EL (cell line): ENCODE measurements at places on chromosomes 5 and 9.

DNA sequence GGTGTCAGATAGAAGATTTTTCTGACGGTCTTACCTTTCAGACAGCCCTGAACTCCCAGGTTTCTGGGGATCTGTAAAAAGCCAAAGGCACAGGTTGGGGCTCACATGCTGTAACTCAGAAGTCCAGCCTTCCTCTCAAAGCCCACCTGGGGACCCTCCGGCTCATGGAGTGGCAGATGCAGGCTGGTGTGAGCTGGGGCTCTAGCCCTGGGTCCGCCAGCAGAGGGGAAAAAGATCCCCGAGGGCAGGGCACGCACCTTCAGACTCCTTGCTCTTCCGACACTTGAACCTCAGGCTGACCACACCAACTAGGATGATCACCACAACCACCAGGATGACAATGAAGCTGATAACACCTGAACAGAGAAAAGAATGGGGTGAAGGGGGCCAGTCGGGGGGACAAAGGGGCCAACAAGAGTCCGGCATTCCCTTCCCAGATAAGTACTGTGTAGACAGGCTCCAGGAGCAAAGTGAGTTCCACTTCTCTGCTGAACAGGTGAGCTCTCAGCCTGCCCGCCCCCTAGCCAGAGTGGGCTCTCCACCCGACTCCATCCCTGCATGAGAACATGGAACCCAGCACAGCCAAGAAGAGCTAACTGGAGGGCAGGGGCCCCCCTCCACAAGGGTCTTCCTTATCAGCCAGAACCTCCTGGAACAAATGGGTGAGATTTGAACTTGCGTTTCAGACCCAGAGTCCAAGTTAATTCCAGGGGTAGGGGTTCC lies 7.8 kb downstream of the ECSCR start:
- DNase-seq = no peak

GRCh38 chr9:135275571-135276289 lies 188.3 kb downstream of the OLFM1 start:
- no peak for DNase-seq

DNA sequence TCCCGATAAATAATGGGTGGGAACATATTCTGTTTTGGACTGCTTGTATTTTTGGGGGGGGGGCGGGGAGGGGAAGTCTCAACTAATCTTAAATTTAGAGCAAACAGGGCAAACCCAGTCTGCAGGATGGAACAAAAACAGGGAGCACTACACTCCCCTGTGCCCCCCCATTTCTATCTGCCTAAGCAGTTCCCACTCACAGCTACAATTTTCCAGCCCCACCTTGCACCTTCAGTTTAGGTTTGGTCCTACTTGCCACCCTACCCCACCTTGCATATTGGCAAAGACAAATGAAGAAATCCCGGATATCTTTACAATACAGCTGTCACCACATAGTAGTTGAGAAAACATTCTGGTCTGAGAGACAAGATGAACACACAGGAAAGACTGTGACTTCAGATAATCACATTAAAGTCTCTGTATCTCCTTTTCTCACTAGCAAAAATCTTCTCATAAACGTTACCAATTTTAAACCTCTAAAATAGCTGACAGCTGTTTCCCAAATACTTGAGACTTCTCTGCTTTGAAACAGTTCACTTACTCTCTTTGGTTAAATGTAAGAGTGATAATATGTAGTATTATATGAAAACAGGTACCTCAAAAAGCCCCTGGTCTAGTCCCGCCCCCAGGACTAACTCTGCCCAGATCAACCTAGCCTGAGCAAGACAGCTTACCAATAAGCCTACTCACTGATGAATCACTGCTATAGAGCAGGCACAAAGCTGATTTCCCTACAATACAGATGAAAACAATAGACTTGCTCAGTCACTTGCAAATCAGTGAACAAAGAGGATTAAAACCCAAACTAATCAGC lies 5.2 kb upstream of the RAPGEF6 start:
- no peak for DNase-seq

DNA sequence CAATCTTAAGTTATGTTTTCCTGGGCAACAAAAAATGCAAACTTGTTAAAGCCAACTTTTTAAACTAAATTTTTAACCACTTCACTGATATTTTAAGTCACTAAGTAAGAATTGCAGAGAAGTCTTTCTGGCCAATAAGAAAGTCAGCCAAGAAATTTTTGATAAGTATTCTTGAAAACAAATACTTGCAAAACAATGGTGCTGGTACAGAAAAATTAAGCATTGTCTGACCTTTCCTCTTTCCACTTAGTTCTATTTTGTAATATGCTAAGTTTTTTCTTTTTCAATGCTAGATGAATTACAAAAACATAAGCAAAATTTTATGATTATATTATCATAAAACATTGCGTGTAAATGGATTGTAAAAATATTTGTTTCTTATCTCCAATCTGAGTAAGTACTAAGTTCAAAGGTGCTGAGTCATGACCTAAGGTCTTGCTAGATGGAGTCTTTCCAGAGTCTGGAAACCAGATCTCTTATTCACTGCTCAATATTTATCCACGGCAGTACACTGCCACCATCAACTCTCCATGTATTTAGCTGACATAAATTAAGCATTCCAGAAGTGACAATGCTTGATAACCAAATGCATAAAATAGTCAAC lies 139.7 kb downstream of the MEF2C start:
- DNase-seq = peak; percentile 3

GRCh38 chr5:74865804-74866595 lies at the start of gene FAM169A:
Gene FAM169A, minus strand, starts transcription at chr5:74866387. Its CDS starts 24,711 bp downstream, at chr5:74841676.
- peak; percentile 64 for DNase-seq

DNA sequence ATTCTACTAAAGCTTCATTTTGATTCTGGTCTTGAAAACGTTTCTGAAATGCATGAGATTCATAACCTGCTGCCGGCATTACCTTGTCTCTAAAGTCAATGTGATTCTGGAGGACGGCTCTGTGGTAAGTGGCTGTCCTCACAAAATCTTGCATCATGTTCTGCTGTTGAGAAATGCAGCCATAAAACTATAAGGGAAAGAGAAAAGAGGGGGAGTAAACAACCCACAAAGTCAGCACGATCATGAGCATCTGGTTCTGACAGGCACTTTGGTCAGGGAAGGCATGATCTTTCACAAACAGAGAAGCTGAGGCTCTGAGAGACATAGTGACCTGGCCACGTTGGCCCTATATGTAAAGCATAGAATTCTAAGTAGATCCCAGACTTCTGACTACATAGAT lies 168.9 kb upstream of the PUM3 start:
- no peak for DNase-seq

DNA sequence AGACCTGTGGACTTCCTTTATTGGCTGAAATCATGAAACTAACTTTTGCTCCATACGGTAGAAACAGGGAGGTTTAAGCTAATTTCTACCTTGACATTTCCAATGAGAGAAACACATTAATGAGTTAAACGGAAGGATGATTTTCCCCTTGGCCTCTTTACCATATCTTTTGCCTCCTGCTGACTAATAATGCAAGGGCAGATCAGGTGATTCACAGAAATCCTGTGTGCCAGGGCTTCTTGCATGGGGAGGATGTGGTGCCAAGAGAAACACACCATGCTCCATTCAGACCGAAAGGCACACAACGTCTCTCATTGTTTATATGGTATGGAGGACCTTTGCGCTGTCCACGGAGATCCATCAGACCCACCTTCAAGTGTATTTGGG lies 17.4 kb upstream of the PRLR start:
- DNase-seq = no peak

DNA sequence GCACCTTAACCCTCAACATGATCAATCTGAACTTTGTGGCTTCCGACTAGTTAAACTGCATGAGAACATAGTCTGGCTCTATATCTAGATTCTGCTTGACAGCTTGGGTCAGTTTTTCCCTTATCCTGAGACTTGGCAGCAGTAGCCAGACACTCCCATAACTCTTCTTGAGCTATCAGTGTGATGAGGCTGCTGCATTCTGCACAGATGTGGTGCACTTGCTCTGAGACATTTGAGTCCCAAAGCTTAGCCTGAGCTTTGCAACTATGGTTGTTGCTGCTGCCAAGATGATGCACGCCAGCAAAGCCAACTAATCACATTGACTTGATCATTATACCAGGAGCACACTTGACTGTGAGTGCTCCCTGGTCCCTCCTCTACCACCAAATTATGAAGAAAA lies 36.2 kb downstream of the MOCS2 start:
- DNase-seq = no peak

GRCh38 chr5:145856285-145856818 lies 16.5 kb downstream of the GRXCR2 start:
- peak; percentile 13 for DNase-seq

GRCh38 chr5:163478126-163478981 lies 17.9 kb downstream of the HMMR start:
- DNase-seq = peak; percentile 58

GRCh38 chr5:16902846-16903245 lies 33.2 kb downstream of the MYO10 start:
- peak; percentile 31 for DNase-seq

GRCh38 chr9:110807956-110808598 lies 139.5 kb downstream of the MUSK start:
- peak; percentile 51 for DNase-seq

GRCh38 chr5:61621202-61621650 lies 289.2 kb downstream of the ZSWIM6 start:
- DNase-seq = no peak

GRCh38 chr5:58312299-58312698 lies 147.6 kb downstream of the PLK2 start:
- DNase-seq = no peak

- DNase-seq = no peak
These were observed 93.6 kb upstream of the OTULINL start for GRCh38 chr5:14487897-14488570.

DNA sequence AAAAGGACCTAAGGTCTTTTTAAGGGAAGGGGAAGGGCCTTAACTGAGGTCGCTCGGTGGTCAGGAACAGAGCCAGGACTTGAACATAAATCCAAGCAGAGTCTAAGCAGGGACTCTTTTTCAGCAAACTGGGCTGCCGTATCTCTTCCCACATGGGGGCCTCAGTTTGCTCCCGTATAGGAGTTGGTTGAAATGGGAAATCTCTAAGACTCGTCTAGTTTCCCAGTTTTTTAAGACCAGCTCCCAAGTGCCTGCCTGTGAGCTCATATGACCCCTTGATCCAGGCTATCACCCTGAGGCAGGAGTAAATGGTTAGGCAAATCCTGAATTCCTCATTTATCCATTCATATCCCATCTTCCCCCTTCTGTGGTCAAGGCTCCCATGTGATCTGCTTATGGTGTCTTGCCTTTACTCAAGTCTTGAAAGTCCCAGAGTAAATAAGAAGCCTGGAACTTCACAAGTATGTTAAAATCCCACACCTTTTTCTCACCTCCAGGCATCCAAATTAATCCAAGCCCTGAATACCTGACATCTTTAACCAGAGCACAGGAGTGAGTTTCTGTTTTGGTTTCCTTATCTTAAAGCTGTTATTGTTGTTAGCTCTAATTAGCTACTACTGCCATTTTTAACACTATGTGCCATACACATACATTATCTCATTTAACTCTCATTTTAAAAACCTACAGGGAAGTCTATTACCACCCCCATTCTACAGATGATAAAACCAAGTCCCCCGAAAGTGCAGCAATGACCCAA lies 3.0 kb downstream of the ARSI start:
- DNase-seq = peak; percentile 67

GRCh38 chr9:24118190-24118589 lies 292.1 kb upstream of the ELAVL2 start:
- no peak for DNase-seq

DNA sequence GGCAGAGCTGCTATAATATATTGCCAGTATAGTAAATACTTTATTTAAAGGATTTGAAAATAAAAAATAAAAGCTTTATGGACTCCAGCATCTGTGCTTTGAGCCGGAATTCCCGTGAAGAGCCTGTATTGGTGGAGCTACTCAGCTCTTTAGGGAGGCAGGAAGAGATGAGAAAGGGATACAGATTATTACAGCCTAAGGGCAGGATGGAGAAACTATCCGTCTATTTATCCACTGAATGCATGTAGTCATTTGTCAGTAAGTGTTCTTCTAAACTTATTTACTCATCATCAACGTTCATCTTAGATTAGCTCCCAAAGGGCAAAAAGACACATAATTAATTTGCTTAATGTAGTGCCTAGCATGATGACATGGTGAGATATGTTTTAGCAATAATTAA lies 48.4 kb downstream of the SLC1A1 start:
- DNase-seq = no peak

- peak; percentile 62 for DNase-seq
These were observed 61.2 kb upstream of the ZFR start for GRCh38 chr5:32505756-32506155.
